Renal cortical epithelial cell (primary cell): ENCODE measurements at places on chromosomes 12 and 14.
A peak's percentile ranks its signal among the peaks of the same experiment; 100 is the strongest.

DNA sequence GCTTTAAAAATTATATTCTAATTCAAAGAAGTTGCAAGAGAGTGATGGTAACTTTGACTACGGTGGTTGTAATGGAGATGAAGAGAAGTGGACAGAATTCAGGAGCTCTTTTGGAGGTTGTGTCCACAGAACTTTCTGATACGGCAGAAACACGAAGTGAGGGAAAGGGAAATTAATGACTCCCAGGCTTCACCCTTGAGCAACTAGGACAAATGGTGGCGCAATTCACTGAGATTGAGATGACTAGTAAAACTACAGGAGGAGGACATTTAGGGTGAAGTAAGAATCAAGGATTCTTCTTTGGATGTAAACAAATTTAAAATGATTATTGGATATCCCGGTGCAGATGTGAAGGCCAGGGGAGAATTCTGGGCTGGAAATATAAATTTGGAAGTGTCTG is 212.6 kb downstream of the PTPRO start:
- DNase-seq: no peak

- DNase-seq: no peak
Measured at GRCh38 chr12:39588348-39588747, 31.3 kb downstream of the ABCD2 start.

- DNase-seq: no peak
Measured at GRCh38 chr12:6754411-6754810, 1.5 kb upstream of the MLF2 start.

DNA sequence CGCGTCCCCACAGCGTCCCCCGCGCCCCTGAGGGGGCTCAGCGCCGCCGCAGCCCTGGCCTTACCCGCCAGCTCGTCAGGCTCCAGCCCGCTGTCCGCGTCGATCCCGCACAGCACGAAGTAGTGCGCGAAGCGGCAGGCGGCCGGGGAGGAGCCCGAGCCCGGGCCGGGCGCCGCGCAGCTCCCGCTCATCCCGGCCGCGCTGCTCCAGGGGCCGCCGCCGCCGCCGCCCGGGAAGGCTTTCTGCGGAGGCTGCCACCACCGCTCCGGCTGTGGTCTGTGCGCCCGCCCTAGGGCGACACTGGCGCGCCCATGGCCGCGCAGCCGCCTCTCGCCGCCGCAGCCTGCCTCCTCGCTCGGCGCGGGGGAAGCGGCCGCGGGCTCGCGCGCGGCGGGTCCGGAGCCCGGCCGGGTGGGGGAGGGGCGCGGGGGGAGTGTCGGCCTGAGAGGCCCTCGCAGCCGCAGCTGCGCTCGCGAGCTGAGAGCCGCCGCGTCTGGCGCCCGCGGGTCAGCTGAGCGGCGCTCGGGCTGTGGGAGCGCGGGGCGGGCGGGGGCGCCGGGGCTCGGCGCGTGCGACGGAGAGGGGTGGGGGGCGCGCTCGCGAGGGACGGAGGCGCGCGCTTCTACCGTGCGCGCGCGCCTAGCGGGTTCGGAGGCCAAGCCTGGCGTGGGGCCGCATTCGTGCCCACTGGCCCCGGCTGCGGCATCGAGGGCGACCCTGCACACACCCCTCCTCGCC is at the start of gene DENND5B:
TSS of gene DENND5B (minus strand) at position 495 of the 738 bp plus-strand sequence. CDS start at position 191, 304 bp downstream.
- DNase-seq: no peak

DNA sequence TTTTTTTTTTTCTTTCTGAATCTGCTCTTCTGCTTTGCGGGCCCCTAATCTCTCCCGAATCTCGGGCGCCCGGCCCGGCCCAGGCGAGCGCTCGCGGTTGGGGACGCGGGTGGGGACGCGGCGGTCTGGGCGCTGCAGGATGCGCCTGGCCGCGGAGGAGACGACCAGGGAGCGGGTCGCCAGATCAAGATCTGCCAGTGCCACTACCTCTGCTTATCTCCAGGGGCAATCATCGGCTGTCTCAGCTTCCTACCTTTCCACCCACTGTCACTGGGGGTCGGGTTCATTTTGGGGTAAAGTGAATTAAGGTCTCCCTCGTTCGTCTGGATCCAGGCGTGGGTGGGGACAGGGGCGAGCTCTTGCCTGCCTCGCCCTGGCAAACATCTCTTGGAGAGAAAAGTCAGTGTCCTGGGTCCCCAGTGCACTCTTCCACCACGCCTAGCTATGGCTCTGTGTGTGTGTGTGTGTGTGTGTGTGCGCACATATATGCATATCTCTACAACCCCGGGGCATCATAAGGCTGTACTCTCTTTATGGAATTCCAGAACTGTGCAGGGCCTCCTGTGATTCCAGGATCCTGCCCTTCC is 422.3 kb downstream of the VRK1 start:
- DNase-seq: no peak

GRCh38 chr14:93045211-93045674 is 70.5 kb downstream of the ITPK1 start:
- peak; percentile 49 for DNase-seq

- DNase-seq: peak; percentile 76
Measured at GRCh38 chr14:26959972-26960660, 362.3 kb upstream of the NOVA1 start.

- DNase-seq: no peak
Measured at GRCh38 chr12:42468341-42468821, 121.2 kb downstream of the PRICKLE1 start.

GRCh38 chr14:67453575-67454300 is 34.8 kb downstream of the TMEM229B start:
- no peak for DNase-seq

GRCh38 chr12:115886666-115887065 is 390.8 kb downstream of the MED13L start:
- DNase-seq: no peak

DNA sequence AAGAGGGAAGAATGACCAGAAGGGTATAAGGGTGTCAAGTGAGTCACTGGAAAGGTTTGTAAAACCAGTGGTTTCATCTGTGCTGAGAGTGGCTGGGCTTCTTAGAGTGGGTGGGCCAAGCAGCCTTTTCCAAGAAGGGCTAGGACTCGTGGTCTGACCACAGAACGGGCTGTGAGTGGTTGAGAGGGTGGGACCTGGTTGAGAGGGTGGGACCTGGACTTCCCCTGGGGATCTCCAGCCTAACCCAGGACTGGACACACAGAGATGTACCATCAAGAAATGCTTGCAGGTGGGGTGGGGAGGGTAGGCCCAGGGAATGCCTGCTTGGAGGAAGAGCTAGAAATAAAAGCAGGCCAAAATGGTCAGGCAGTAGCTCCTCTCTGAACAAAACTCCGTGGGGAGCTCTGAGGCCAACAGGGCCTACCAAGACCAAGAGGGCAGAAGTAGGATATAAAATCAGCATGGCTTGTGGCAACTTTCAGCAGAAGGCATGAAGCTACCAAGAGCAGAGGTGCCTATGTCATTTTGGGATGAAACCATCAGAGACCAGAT is 140.5 kb downstream of the FOXN3 start:
- DNase-seq: peak; percentile 79

- peak; percentile 49 for DNase-seq
Measured at GRCh38 chr12:74021937-74022336, 515.7 kb upstream of the ATXN7L3B start.

DNA sequence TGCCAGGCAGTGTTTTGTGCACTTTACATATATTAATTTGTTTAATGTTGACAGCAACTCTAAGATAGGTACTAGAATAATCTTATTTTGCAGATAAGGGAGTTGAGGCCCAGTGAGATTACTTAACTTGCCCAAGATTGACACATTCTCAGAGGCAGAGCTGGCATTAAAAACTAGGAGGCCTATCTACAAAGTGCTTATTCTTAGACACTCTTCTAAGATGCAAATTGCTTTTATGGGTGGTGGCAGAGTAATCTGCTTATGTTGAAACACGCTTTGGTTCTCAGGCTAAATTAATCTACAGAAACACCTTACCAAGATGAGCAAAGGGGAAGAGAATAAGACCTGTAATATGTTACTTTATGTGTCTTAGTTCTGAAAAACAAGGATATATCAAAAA is 7.2 kb downstream of the MGP start:
- no peak for DNase-seq

DNA sequence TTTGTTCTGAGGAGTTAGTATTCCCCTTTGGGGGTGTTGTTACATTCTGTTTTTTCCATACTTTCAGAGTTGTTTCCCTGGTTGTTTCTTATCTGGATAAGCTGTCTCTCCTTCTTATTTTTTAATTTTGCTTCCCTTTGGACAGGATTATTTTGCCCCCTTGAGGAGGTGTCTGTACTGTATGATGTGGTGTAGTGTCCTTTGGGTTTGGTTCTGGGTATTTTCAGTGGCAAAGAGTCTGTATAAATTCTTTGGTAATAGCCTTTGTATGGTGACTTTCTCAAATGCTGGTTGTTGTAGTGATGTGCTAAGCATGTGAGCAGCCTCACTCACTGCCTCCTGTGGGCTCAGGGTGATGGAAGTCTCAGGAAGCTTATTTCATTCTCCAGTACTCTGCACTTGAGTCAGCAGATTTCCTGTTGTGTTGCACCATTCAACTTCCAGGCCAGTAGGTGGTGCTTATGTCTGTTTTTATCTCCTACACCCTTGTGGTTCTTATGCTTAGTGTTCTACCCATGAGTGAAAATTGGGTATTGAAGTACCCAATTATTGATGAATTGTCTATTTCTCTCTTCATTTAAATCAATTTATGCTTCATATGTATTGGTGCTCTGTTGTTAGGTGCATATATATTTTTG is 103.3 kb upstream of the PMCH start:
- peak; percentile 60 for DNase-seq

- DNase-seq: no peak
Measured at GRCh38 chr12:55072083-55072482, 52.3 kb downstream of the NEUROD4 start.

DNA sequence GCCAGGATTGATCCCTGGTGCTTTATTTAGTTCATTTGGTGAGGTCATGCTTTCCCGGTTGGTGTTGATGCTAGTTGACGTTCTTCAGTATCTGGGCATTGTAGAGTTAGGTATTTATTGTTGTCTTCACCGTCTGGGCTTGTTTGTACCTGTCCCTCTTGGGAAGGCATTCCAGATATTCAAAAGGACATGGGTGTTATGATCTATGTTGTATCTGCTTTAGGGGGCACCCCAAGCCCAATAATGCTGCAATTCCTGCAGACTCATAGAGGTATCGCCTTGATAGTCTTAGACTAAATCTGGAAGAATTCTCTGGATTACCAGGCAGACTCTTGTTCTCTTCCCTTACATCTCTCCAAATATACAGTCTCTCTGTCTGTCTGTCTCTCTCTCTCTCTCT is 42.1 kb downstream of the AK7 start:
- no peak for DNase-seq

DNA sequence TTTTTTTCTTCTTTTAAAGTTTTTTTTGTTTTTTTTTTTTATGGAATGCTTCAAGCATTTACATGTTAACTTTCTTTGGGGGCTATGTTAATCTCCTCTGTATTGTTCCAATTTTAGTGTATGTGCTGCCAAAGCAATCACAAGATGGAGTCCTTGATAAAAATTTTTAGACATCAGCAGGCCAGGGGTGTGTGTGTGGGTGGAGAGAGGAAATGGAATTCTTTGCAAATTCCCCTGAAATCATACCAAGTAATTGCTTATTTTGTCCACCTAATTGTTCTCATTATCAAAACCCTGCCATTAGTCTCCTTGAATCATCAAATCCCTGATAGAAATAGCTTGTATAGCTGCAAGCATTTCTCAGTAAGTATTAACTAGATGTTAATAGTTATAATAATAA is 21.7 kb downstream of the RNF212B start:
- no peak for DNase-seq

DNA sequence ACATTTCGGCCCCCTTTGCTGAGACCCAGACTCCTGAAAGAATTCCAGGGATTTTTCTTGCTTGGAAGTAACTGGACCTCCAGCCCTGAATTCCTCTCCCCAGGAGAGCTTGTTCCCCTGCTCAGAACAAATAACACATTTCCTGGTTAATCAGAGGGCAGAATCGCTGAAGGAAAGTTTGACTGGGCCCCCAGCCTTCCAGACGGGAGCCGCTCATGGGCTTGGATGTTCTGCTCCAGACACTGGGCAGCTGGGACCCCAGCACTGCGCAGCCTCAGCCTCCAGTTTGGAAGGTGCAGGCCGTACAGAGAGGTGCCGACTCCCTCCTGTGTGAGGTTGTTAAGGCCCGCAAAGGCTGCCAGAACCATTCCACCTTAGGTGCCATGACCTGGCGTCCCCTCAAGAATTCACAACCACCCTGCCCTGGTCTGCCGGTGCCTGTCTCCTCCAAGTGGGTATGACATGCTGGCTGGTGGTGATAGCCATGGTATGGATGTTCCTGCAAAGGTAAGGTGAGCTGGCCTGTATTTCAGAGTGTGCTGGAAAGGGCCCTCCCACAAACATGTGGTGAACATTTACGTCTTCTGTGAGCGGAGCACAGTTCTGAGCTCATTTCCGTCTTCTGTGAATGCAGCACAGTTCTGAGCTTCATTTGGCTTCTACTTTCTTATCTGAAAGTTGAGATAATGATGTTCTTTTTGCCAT is 5.1 kb upstream of the LTBP2 start:
- peak; percentile 61 for DNase-seq

DNA sequence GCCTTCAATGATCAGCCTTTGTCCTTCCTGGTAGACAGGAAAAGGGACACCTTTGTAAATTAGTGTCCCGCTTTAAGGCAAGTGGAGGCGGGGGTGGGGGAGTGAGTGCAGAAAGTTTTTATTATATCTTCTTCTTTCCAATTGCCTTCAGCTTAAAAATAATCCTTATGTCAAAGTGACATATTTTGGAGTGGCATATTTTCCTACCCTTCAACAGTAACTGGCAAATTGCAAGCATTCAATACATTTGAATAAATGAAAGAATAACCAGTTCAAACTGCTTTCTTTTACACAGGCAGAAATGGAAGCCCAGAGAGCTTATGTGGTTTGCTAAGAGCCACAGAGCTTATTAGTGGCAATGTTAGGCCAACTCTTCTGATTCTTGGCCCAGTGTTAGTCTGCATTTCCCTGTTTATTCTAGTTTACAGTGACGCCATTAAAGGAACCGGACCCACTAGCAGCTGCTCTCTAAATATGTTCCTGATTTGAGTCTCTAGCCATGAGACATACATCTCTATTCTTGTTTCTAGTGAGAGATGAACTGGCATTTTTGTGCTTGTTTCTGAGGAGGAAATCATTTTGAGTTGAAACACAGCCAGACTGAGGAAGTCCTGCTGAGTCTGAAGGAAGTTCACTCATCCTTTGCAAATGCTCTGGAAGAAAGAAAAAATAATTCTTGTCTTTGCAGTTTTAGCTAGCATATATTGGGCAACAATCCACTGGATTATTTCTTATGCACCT is 468.7 kb downstream of the NOVA1 start:
- DNase-seq: no peak

- peak; percentile 42 for DNase-seq
Measured at GRCh38 chr14:81385886-81386285, 14.2 kb downstream of the STON2 start.

DNA sequence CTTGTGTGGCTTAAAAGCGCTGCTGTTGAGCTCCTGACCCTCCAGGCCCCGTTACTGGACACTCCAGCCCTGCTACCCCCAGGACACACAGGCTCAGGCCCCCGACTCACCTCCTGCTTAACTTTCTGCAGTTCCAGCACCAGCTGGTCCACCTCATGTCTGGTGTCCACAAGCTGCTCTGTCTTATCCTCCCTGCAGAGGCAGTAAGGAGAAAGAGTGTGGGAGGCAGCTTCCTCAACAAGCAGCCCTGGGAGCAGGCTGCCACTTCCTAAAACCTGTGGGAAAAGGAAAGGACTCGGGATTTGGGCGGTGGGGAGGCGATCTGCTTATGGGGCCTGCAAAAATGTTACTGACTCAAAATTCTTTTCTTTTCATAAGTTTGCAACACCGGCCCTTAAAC is 79.2 kb downstream of the CCDC88C start:
- no peak for DNase-seq
